ENCODE measurements at places on chromosomes 3 and 15.

GRCh38 chr3:180403156-180403555, 198.8 kb upstream of the TTC14 start:
- no peak for DNase-seq

DNA sequence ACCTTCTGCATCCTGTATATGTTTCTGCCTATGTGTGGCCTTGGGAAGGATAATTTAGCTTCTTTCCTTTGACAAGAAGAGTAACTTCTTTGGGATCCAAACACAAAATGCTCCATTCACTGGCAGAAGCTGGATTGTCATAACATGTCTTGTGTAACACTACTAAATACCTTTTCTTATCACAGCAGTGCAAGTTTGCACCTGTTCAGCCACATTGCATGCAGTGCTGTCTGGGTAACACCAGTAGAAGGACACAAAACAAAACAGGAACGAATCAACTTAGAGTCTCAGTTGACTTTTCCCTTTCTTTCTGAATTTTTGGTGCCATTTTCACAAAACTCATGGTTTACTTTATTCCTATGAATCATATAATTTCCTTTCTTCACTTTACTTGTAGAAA, 43.6 kb upstream of the TNIK start:
- no peak for DNase-seq

- DNase-seq: no peak
Observed at GRCh38 chr3:113243071-113243470, 31.7 kb downstream of the BOC start.

DNA sequence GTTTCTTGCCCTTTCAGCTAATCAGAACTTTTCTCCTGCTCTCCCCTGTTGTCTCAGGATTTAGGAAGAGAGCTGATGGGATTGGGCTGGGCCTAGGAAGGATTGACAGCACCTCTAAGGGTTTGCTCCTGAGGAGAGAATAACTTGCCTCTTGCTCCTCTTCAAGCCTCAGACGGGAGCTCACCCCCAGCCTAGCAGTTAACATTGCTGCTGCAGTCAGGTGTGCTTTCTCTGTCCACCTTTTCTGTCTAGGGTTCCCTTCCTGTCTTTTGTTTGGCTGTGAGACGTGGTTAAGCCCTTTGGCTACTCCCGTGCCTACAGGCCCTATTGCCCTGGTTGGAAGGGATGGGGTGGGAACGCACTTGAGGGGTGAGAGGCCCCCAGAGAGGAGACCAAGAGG, 20.1 kb downstream of the TMEM108 start:
- no peak for DNase-seq

DNA sequence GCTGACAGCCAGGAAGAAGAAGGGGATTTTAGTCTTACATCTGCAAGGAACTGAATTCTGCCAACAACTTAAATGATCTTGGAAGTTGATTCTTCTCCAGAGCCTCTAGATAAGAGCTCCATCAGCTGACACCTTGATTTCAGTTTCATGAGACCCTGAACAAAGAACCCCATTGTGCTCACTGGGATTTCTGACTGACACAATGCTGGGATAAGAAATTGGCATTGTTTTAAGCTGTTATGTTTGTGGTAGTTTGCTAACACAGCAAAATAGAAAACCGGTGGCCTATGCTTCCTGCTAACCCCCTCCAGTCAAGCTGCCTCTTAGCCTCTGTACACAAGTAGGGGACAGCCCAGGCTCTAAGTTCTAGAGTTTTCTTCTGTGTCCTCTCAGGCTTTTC, 36.2 kb downstream of the MASP1 start:
- no peak for DNase-seq

DNA sequence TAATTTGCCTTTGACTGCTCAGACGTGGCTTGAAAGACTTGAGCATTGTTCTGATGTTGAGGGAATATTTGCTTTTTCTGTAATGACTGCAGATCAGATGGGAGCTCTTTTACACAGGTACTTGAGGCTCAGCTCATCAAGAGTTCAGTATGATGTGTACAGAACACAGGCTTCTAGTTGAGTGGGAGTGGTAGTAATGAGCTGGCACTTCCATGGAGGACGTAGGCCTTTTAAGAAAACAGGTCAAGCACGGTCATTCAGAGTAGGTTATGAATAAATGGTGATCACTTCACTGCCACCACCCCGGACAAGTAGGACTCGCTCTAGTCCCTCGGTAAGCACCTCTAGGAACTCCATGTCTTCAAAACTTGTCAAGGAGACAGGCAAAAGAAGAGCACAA, 8.8 kb downstream of the EMC4 start:
- DNase-seq: no peak

GRCh38 chr3:40770061-40770460, 245.3 kb downstream of the ZNF621 start:
- DNase-seq: no peak

DNA sequence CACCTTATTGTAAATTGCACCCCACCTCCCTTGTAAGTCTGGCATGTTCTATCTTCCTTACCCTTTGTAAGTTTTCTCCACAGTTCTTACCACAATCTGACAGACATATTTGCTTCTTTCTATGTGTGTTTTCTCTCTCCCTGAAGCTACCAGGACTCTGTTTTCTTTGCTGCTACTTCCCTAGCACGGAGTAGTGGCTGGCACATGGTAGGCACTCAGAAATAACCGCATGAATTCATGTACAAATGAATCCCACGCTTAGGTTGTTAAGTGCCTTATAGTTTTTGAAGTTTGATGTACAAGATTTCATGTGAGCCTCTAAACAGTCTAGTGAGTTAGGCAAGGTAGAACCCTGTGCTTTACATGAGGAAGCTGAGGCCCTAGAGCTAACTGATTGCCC, 178.4 kb upstream of the CTDSPL start:
- DNase-seq: no peak

DNA sequence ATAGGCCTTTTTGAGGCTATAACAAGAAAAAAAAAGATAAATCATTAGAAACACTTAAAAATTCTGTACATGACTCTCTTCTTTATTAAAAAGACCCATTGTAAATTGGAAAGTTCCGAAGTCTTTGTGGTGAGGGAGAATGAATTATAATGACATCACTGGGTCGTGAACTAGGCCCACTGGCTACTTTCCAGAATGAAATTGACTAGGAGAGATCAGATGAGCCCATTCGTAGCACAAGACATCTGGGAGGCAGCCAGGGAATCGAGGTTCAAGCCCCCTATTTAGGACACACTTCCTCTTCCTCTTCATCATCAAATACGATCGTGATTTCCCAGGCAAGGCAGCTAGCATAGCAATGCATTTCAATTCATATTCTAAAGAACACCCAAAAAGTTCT, 889.8 kb upstream of the NR2F2 start:
- DNase-seq: no peak

- no peak for DNase-seq
Observed at GRCh38 chr3:15629860-15630597, 28.5 kb downstream of the BTD start.

- no peak for DNase-seq
Observed at GRCh38 chr3:133956982-133957381, 61.3 kb upstream of the RAB6B start.

DNA sequence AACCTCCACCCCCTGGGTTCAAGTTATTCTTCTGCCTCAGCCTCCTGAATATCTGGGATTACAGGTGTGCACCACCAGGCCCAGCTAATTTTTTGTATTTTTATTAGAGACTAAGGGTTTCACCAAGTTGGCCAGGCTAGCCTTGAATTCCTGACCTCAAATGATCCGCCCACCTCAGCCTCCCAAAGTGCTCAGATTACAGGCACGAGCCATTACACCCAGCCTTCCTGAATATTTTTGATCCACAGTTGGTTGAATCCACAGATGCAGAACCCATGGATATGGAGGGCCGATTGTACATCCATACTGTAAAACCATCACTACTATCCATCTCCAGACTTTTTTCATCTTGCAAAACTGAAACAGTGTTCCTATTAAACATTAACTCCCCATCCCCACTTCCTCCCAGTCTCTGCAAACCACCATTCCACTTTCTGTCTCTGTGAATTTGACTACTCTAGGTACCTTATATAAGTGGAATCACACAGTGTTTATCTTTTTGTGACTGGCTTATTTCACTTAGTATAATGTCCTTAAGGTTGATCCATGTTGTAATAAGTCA, 8.2 kb upstream of the TMEM62 start:
- DNase-seq: no peak

GRCh38 chr15:29323557-29323956, 53.9 kb upstream of the NSMCE3 start:
- DNase-seq: no peak

- DNase-seq: no peak
Observed at GRCh38 chr15:38490242-38490922, 36.5 kb downstream of the FAM98B start.

Data from stimulated activated CD4-positive, alpha-beta T cell treated with anti-CD3 and anti-CD28 coated beads, TNF-alpha, amount 100 ng/mL, for 1 hour (primary cell).